ENCODE measurements at places on chromosomes 11 and 22. TPM values are rescaled to one million over a fixed set of nuclear protein-coding genes. Genes with fewer than 3 reads are reported as not detected.

Gene CADM1
- 21.8 TPM for total RNA-seq

Gene PITPNB
- 48.2 TPM for total RNA-seq

Gene ABTB2
- total RNA-seq: 17.8 TPM

Gene PLEKHB1
- 0.85 TPM for total RNA-seq

Gene PLAAT5
- total RNA-seq: not detected

Gene SERPIND1
- not detected for total RNA-seq

Gene MAPK1
- 64.0 TPM for total RNA-seq

Gene PTPRCAP
- total RNA-seq: 0.33 TPM

Gene TANGO2
- total RNA-seq: 13.7 TPM

Gene SLC7A4
- not detected for total RNA-seq
